ENCODE measurements at places on chromosomes 11 and 22. TPM values are rescaled to one million over a fixed set of nuclear protein-coding genes. Genes with fewer than 3 reads are reported as not detected.

PGA5 gene
- total RNA-seq = not detected

RIBC2 gene
- not detected for total RNA-seq

NRXN2 gene
- total RNA-seq = 3.5 TPM

RAG2 gene
- not detected for total RNA-seq

TMEM151A gene
- 0.24 TPM for total RNA-seq

RHOD gene
- total RNA-seq = 25.8 TPM

SYT9 gene
- total RNA-seq = 0.92 TPM

NCAM1 gene
- 472 TPM for total RNA-seq

PLCB3 gene
- total RNA-seq = 9.6 TPM

CNGA4 gene
- total RNA-seq = not detected

DNA sequence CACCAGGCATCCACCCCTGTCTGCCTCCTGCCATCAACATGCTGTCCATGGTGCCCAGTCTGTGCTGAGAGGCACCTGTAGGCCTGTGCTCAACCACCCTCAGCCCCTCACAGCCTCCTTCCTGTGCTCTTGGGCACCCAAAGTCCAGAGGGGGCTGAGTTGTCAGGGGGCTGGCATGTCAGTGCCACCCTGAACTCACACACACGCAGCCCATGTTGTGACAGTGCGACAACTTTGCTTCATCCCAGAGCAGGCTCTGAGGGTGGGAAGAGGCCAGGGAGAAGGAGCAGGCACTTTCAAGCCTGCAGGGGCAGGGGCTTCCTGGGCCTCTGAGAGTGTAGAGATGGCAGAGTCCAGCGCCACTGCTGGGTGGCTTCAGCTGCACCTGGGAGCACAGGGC is 491.0 kb downstream of the TMEM135 start:
- no peak for DNase-seq

GRCh38 chr11:126546191-126546590 is 190.7 kb downstream of the ST3GAL4 start:
- DNase-seq = no peak

DNA sequence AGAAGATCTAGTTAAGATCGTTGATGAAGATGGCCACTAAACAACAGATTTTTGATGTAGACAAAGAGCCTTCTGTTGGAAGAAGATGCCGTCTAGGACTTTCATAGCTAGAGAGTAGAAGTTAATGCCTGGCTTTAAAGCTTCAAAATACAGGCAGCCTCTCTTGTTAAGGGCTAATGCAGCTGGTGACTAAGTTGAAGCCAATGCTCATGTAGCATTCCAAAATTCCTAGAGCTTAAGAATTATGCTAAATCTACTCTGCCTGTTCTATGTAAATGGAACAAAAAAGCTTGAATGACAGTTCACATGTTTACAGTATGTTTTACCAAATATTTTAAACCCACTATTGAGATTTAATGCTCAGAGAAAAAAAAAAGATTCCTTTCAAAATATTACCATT is 492.6 kb downstream of the CNTN5 start:
- DNase-seq = no peak

GRCh38 chr11:8309311-8309710 is 45.6 kb upstream of the LMO1 start:
- peak; percentile 39 for DNase-seq

DNA sequence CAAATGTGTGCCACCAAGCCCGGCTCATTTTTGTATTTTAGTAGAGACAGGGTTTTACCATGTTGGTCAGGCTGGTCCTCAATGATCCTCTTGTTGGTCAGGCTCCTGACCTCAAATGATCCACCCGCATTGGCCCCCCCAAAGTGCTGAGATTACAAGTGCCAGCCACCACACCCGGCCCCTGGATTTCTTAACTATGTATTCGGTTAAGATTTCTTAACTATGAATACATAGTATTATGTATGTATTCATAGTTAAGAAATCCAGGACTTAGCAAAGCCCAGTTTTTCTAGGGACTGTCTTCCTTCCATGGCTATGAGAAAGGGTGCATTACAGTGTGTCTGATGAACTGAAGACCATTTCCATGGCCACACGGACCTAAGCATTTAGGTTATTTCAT is 1.7 kb downstream of the C11orf91 start:
- no peak for DNase-seq

GRCh38 chr11:60821827-60822599 is 19.9 kb upstream of the CCDC86 start:
- DNase-seq = no peak

- no peak for DNase-seq
These were observed 15.8 kb downstream of the SCUBE2 start for GRCh38 chr11:9075556-9075955.

DNA sequence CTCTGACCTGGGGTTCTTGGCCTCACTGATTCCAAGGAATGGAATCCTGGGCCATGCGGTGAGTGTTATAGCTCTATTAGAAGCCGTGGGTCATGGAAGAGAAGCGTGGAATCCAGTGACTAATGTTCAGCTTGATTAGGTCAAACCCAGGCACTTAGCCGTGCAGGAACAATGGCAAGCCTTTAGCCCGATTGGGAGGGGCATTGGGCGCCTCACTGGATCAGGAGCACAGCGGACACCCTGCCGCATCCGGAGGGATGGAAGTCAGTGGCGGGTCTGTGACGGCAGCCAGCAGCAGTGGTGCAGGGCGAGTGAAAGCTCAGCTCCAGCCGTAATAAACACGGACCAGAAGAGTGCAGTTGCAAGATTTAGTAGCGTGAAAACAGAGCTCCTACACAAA is 20.5 kb upstream of the SLC17A6 start:
- no peak for DNase-seq

- no peak for DNase-seq
These were observed 86.7 kb upstream of the PRODH start for GRCh38 chr22:19022755-19023154.

DNA sequence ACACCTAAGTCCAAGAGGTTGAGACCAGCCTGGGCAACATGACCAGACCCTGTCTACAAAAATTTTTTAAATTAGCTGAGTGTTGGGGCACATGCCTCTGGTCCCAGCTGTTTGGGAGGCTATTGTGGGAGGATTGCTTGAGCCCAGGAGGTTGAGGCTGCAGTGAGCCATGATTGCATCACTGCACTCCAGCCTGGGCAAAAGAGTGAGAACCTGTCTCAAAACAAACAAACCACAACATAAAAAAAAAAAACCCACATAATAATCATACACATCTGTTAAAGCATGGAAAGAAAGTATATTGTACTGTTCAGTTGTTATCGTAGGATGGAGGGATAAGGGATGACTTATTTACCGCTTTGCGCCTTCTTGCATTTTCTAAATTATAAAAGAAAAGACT is 35.9 kb upstream of the GRK2 start:
- DNase-seq = no peak

GRCh38 chr22:39777716-39778454 is 115.7 kb downstream of the ENTHD1 start:
- DNase-seq = no peak

GRCh38 chr11:123454060-123454651 is 24.1 kb downstream of the GRAMD1B start:
- no peak for DNase-seq

GRCh38 chr22:35605369-35605680 is 11.8 kb downstream of the MB start:
- no peak for DNase-seq

DNA sequence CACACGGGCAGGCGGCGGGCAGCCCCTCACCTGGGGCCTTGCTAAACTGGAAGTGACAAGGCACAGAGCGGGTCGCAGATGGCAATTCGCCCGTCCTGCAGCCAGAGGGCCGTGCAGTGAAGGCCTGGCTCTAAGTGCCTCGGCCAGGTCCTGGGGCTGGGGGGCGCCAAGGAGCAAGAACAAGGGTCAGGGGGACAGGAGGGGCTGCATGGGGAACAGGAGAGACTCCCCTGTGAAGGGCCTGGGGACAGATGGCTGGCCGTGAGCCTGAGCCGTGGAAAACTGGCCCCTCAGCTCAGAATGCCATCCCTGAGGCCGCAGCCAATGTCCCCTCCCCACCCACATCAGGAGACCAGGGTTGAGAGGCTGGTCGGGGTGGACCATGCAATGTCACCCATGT is 60.0 kb downstream of the RTL6 start:
- peak; percentile 51 for DNase-seq

DNA sequence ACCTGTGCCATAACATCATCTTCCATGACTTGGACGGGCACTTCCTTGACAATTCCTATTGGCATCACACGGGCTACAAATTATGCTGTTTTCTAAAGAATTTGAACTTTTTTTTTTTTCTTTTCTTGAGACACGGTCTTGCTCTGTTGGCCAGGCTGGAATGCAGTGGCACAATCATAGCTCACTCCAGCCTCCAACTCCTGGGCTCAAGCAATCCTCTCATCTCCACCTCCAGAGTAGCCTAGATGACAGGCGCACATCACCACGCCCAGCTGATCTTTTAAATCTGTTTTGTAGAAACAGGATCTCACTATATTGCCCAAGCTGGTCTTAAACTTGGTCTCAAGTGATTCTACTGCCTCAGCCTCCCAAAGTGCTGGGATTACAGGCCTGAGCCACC is 3.3 kb upstream of the CRYBB3 start:
- no peak for DNase-seq

- no peak for DNase-seq
These were observed 59.6 kb downstream of the CHRDL2 start for GRCh38 chr11:74671520-74672196.

DNA sequence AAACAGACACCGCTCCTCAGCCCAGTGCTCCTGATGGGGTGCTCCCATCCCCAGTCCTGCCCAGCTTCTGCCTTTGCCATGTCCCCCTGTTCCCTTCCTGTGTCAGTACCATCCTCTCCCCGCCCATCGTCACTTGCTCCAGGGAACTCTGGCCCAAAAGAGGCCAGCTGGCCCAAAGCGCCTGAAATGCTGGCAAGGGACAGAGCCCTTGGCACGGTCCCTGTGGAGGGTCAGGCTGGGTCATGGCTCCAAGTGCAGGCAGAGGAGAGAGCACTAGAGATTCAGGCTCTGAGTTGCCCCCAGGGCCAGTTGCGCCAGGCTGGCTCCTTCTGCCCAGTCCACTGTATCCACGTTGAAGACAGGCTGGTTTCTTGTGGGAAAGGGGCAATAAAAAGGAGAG is 8.4 kb upstream of the HDHD5 start:
- DNase-seq = peak; percentile 78

- no peak for DNase-seq
These were observed 2.3 kb downstream of the BAD start for GRCh38 chr11:64281957-64282770.

GRCh38 chr22:20803696-20804324 is 29.9 kb downstream of the SERPIND1 start:
- no peak for DNase-seq

GRCh38 chr22:50192436-50193204 is 6.9 kb downstream of the TRABD start:
- no peak for DNase-seq

- DNase-seq = no peak
These were observed 396.7 kb downstream of the BUD13 start for GRCh38 chr11:116376054-116376453.

DNA sequence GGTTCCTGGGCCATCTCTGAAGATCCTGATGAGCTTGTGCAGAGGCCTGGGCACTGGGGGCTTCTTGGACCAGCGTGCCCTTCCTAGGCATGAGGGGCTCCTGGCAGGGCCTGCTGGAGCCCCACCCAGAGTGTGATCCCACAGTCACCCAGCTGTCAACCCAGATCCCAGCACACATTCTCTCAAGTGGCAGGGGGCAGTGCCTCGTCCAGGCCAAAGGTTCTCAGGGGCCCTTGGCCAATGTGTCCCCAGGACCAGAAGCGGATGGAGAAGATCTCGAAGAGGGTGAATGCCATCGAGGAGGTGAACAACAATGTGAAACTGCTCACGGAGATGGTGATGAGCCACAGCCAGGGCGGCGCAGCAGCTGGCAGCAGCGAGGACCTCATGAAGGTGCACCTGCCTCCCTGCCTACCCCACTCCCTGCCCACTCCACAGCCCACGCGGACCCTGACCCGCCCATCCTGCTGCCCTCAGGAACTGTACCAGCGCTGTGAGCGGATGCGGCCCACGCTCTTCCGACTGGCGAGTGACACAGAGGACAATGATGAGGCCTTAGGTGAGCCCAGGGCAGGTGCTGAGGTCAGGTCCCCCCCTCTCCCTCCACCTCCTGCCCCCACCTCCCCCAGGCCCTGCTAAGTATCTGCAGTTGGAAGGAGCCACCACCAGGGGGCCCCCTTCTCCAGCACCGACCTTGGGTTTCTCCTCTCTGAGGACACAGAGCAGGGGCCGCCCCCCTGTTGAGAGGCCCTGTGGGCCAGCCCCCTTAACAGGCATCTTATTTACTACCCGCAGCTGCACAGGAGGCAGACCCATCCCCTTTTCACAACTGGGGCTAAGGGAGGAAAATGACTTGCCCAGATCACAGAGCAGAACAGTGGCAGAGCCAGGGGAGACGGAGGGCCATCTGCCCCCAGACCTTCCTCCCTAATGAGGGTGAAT is 14.7 kb downstream of the GGA1 start:
- no peak for DNase-seq

DNA sequence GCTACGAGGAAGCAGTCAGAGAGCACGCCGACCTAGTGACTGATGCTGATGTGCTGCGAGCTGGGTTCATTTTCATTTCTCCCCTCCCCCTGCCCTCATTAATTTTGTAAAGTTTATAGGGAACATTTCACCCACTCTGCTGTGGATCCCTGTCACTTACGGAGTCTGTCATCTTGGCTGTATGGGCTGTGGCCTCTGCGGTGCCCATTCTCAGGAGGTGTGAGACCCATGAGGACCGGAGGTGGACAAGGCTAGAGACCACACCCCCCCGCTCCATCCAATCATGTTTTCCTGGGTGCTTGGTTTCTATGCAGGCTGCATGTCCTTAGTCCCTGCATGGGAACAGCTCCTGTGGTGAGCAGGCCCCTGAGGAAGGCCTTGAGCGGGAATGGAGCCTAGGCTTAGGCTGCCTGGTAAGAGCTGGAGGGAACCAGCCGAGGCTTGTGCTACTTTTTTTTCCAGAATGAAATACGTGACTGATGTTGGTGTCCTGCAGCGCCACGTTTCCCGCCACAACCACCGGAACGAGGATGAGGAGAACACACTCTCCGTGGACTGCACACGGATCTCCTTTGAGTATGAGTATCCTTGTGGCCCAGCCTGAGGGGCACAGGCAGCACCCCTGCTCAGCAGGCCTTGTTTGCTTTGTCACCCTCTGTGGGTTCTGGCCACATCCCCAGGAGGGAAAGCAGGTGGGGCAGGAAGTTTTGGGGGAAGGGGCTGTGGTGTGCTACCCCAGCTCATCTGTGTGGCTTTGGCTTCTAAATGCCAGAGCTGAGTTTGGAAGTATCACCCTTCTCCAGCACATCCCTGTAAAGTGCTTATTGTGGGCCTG is 19.1 kb downstream of the CLDN5 start:
- DNase-seq = peak; percentile 62

DNA sequence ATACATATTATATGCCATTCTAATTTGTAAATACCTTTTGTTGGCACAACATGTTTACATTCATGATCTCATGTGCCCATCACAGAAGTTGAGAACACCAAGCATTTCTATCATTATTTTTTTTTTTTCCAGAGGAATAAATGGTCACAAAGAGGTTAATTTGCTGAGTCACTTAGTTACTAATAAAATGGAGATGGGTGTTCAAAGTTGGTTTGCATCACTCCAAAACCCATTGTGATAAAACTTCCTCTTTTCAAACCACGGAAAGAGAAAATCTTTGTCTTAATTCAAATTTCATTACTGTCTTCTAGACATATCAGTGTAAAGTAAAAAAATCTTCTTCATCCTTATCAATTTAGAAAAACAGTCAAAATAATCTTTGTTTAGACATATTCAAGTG is 636.8 kb upstream of the CCDC179 start:
- DNase-seq = no peak

- DNase-seq = no peak
These were observed 28.1 kb downstream of the POLD3 start for GRCh38 chr11:74620531-74620930.

All from cardiac septum (tissue), 1 donor.